ENCODE measurements at places on chromosomes 1 and 21.

GRCh38 chr1:36981771-36982622, 52.3 kb downstream of the GRIK3 start:
- DNase-seq = no peak

DNA sequence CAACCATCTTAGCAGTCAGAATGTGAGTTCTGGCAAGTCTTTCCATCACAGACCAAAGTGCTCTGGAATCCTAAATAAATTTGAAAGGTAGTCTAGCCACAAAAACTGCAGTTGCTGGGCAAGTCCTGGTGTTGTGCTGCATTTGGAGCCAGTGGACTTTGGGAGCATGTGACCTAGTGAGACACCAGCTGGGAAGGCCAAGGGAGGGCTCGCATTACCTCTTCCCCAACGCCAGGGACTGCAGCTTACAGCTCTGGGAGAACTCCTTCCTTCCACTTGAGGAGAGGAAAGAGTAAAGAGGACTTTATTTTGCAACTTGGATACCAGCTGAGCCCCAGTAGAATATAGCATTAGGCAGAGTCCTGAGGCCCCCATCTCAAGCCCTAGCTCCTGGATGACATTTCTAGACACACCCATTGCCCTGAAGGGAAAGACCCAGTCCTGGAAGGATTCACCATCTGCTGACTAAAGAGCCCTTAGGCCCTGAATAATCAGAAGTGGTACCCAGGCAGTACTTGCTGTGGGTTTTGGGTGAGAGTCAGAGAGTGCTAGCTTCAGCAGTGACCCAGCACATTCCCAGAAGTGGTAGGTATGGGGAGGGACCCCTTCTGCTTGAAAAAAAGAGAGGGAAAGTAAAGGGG, 190.7 kb downstream of the NUF2 start:
- DNase-seq = no peak

DNA sequence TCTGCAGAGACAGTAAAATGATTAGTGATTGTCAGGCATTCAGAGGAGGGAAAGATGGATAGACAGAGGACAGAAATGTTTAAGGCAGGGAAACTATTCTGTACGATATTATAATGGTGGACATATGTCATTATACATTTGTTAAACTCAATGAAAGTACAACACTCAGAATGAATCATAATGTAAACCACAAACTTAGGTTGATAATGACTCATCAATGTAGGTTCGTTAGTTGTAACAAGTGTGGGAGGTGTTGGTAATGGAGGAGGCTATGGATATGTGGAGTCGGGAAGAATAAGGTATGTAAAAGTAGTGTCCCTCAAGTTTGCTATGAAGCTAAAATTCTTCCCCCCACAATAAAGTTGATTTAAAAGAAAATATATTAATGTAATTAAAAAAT, 455.0 kb downstream of the BRINP3 start:
- no peak for DNase-seq

GRCh38 chr1:199687321-199687720, 340.2 kb upstream of the NR5A2 start:
- DNase-seq = no peak

DNA sequence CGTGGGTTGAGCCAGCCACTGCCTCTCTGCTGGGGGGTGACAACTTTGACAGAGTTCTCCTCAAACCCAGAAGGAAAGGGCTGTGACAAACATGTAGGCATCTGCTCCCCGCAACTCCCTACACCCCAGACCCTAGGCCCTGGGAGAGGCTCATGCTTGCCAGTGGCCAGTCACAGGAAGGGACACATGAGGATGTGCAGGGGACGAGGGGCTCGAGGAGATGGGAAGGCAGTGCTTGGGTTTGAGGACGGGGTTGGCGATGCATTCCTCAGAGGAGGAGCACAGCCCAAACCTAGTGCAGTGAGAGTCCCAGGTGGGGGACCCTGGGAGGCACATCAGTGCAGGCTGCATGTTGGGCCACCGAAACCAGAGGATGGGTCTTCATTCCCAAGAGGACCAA, 62.1 kb downstream of the STUM start:
- no peak for DNase-seq

DNA sequence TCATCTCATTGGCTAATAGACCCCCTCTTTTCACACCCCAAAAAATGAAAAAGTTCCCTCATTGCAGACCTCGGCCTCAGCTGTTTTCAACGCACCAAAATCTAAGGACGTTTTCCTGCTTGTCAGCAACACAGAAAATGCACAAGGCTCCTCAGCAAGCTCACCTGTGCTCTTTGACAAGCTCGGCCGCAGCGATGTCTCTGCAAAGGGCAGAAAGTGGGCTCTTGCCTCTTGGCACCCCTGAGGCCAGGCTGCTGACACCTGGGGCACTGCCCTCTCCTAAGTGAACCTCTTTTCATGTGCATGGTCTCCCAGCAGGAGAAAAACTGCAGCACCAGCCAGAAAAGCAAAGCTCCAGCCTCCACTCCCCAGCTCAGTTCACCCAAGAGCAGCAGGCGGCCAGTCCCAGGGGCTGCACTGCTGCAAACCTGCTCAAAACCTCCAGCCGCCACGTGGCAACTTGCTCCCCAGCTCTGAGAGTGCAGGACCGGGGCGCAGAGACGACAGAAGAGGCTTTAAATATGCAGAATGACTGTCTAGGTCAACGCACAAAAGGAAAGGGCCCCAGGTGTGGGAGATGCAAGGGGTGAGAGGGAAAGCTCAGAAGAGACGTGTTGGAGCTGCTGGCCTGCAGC, 101.7 kb downstream of the PDE9A start:
- no peak for DNase-seq

- no peak for DNase-seq
Observed at GRCh38 chr1:151867765-151868411, 14.4 kb upstream of the THEM5 start.

DNA sequence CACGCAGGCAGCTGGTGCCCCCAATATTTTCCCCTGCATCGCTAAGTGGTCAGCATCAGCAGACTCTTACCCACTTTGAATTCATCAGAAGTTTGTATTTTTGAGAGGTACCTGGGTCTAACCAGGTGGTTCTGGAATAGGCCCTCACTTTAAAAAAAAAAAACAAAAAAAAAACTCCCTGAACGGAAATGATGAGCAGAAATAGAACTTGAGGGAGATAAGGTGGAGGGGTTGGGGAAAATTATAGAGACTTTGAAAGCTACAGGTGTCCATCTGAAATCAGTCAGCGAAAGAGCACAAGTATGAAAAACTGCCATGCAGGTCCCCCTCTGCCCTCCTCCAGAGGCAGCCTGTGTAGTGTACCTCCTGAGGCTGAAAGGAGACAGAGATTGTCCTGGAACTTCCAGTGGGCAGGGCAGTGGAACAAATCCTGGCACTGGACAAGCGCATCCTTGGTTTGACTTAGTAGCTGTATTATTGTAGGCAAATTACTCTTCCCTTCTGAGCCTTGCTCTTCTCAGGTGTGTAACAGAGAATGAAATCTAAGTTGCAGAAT, 1.2 kb downstream of the SLAMF7 start:
- DNase-seq = no peak

DNA sequence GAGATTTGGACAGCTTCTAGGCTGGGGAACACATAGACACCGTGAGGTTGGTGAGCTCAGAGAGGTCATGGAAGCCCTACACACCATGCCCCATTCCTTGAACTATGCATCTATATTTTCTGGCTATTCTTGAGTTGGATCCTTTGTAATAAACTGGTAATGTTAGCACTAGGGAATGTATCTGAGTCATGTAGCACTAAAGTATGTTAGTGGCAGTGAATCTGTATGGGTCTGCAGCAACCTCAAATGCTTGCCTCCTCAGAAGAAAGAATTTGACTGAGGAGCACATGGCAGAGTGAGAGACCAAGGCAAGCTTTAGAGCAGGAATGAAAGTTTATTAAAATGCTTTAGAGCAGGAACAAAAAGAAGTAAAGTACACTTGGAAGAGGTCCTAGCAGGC, 43.7 kb upstream of the LRRC7 start:
- no peak for DNase-seq

DNA sequence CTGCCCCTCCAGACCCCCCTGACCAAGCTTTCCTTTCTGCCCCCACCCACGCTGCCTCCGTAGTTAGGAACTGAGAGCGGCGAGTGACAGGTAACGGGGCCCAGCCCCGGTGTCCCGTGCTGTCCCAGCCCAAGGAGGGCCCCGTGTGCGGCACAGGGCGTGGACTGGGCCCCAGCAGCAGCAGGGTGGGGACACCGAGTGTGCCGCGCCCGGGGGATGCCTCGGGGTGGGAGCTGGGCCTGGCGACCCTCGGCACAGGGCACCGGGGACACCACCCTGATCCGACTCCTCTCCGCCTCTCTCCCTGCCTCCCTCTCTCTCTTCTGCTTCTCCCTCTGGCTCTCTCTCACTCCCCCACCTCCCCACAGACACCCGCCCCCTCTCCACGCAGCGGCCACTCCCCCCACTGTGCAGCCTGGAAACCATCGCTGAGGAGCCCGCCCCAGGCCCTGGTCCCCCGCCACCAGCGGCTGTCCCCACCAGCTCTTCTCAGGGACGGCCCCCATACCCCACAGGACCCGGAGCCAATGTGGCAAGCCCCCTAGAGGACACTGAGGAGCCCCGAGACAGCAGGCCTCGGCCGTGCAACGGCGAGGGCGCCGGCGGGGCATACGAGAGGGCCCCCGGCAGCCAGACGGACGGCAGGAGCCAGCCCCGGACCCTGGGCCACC, 22.7 kb downstream of the PANK4 start:
- DNase-seq = no peak

GRCh38 chr1:196538473-196538872, 69.8 kb downstream of the KCNT2 start:
- DNase-seq = no peak

GRCh38 chr1:10228528-10228927, 18.2 kb downstream of the KIF1B start:
- no peak for DNase-seq

DNA sequence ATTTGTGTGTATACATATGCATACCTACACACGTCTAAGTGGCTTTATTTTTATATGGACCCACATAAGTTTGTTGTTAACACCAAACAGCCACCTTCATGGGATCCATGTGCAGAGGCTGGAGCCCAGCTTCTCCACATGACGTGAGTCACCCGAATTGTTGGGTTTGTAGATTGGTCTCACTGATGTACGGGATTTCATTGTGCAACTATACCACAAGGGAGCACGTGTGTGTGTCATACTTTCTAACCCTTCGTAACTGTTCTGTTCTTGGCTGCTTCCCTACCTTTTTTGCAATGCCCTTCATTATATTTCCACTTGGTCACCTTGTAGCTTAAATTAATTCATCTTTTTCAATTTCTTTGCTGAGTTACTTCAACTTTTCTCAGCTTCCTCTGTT, 21.0 kb downstream of the SPRTN start:
- no peak for DNase-seq

- no peak for DNase-seq
Observed at GRCh38 chr21:46605767-46606426, 1.0 kb upstream of the S100B start.

DNA sequence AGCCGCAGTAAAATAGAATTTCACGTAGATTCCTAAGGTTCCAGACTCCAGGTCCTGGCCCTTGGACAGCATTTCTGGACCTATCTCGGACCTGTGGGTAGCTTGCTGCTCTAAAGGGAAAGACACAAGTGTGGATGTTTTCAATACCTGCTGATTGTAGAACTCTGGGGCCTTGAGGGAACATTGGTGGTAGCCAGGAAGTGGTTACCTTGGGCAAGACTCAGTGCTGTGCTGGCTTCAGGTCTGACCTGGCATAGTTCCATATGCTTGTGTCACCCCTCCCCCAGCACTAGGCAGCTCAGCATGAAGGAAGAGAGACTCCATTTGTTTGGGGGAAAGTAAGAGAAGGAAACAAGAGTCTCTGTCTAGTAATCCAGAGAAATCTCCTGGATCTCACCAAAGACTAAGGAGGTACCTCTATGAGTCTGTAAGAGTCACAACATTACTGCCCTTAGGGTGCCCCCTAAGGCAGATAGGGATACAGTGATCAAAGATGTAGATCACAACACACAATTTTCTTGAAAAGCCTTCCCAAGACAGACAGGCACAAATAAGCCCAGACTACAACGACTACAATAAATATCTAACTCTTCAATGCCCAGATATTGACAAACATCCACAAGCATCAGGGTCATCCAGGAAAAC, 398.8 kb downstream of the TGFB2 start:
- no peak for DNase-seq

- no peak for DNase-seq
Observed at GRCh38 chr21:42108554-42109340, 37.6 kb downstream of the UMODL1 start.

DNA sequence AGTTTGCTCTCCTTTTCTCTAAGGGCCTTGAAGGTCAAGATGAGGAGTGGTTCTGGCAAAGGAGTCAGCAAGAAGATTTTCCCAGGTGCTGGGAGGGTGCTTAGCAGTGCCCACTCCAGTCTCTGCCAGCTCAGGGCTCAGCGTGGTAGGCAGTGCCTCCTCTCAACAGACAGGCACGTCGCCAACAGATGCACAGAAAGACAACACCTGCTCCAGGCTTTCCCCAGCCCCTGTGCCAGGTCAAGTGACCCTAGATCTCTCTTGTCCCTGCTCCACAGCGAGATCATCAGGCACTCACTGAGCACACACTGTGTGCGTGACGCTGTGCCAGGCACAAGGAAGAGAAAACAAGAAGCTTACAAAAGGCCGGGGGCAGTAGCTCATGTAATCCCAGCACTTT, 86.0 kb downstream of the CASZ1 start:
- DNase-seq = no peak

DNA sequence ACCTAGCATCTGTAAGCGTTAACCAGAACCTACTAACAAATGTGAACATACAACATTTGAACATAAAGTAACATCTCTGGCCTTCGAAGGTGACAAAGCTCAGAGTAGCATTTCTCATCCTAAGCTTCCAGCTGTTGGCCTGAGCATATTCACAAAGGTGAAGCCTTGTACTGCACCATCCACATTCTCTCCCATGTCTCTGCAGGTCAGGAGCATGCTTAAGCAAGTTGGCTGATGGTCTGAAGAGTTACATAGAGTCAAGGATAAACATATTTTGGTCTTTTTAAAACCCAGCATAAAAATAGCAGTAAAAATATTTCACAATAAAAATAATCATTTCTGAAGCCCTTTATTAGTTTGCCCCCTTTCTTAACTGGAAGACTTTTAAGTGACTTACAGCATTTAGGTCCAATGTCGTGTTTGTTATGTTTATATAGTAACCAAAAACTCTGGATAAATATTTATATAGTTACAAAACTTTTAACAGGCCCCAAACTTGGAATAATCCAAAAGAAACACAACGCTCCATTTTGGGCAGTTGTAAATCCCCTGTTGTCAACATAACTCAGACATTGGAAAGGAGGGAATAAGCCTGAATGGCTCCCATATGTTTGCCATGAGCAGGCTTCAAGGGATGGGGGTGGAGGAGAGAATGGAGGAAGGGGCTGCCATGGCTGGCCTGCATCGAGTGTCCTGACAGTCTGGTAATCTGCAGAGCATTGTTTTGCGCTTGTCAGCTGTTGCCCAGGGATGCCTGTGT, 42.8 kb upstream of the ENAH start:
- DNase-seq = no peak

DNA sequence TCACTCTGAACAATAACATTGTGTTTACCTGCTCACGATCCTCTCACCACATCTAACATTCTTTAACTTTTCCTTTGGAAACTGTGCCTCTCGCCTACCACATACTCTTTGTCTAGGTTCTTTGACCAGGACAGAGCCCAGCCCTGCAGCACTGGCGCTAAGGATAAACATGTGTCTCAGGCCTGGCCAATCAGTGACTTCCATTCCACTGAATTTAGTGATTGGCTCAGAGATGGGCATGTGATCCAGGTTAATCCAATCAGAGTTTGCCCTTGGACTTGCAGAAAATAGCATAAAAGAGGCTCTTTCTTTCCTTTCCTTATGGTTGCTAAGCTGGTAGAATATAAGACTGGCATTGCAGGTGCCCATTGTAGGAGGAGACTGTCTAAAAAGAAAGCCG, 605.7 kb downstream of the MATN1 start:
- DNase-seq = no peak

GRCh38 chr1:228743405-228743804, 8.1 kb downstream of the RHOU start:
- no peak for DNase-seq

- no peak for DNase-seq
Observed at GRCh38 chr21:42580076-42580792, 66.6 kb downstream of the SLC37A1 start.
